ENCODE measurements at places on chromosomes 7 and 10.

- H3K27ac ChIP-seq, result no peak overlapping the region
- no peak overlapping the region for H3K4me3 ChIP-seq
- no peaks in the 10 kb centered on the region for H3K36me3 ChIP-seq
- DNase-seq, result no peak
Measured at GRCh38 chr7:7944619-7945282, 23.8 kb upstream of the GLCCI1 start.

DNA sequence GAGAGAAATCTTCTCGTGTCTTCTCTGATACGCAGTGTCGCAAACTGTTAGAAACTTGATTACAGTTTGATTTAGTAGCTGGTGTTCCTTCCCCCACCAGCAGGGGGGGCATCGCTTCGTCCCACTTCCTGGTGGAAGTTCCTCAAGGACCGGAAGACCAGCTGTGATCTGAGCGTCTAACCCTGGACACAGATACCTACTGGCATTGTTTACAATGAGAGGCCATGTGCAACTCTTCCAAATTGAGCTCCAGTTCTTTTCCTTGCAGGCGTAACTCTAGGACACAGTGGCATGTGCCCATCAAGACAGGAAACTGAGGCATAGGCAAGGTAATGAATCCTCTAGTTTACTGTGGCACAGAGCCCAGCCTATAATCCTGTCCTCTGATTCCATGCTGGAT lies 219.0 kb downstream of the CCDC3 start:
- no peaks in the 10 kb centered on the region for H3K27me3 ChIP-seq
- H3K36me3 ChIP-seq, result no peaks in the 10 kb centered on the region
- no peak overlapping the region for H3K27ac ChIP-seq
- no peak overlapping the region for H3K4me3 ChIP-seq

- H3K4me3 ChIP-seq, result no peak overlapping the region
- H3K4me1 ChIP-seq, result no peaks in the 10 kb centered on the region
- no peaks in the 10 kb centered on the region for H3K36me3 ChIP-seq
- no peaks in the 10 kb centered on the region for H3K27me3 ChIP-seq
- no peak for DNase-seq
Measured at GRCh38 chr10:25869067-25869591, 64.9 kb upstream of the MYO3A start.

- H3K27ac ChIP-seq, result no peak overlapping the region
- no peak for DNase-seq
- no peaks in the 10 kb centered on the region for H3K27me3 ChIP-seq
- H3K4me1 ChIP-seq, result peaks cover 36% of the 10 kb centered on the region
- H3K36me3 ChIP-seq, result peaks cover 4% of the 10 kb centered on the region
Measured at GRCh38 chr10:11209830-11210181, 192.1 kb downstream of the CELF2 start.

DNA sequence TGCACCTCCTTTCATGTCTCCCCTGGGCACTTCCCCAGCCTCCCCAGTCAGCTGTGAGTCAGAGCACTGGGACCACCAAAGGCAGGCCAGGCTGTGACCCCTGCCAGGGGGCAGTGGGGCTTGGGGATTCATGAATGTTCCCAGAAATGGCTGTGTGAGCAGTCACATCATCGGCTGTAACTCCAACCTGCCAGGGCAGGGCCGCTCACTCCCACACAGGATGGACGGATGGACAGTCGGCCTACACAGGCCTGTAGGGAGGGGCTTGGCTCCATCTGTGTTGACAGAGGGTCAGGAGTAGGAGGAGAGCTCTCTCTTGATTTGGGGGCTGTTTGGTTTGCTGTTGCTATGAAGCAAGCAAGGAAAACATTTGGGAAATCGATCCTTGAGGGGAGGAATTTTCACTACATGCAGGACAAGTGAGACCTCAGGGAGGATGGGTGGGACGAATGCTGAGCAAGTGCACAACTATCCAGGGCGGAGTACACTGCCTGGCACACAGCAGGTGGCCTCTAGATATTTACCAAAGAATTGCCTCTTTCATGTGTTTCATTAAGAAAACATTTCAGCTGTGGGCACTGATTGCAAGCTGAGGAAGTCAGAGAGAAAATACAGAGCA lies 2.9 kb upstream of the IGFBP1 start:
- H3K4me1 ChIP-seq, result no peaks in the 10 kb centered on the region
- H3K27ac ChIP-seq, result no peak overlapping the region
- H3K4me3 ChIP-seq, result no peak overlapping the region
- peaks cover 57% of the 10 kb centered on the region for H3K27me3 ChIP-seq
- no peaks in the 10 kb centered on the region for H3K36me3 ChIP-seq
- DNase-seq, result no peak

GRCh38 chr10:133527771-133528271 lies 658 bp downstream of the CYP2E1 start:
- peaks cover 25% of the 10 kb centered on the region for H3K27me3 ChIP-seq
- peaks cover 23% of the 10 kb centered on the region for H3K4me1 ChIP-seq
- no peak for DNase-seq
- H3K4me3 ChIP-seq, result peak overlapping the region; percentile 1
- no peak overlapping the region for H3K27ac ChIP-seq

Data from heart left ventricle (tissue), 16 donors.